ENCODE measurements at places on chromosomes 13 and 19. TPM values are rescaled to one million over a fixed set of nuclear protein-coding genes. Genes with fewer than 3 reads are reported as not detected.

DNA sequence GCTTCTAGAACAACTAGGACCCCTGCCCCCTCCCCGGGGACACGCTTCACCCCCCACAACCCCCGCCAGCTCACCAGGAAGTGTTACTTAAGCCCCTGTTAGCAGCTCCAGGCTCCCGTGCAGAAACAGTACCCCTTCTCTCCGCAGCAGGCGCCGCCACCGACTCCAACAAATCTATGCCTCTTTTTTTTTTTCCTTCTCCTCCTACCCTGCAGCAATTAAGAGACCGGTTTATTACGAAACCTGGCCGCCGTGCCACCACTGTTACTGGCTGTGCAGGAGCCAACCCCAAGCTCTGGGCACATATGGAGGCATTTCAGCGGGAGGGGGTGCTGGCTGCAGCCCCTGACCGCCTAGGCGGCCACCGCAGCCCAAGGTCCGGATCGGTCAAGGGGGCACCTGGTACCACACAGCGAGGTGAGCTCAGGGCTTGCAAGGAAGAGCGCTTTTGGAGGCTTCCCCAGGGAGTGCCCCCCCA lies 2.4 kb downstream of the GADD45B start:
- no peak for DNase-seq

KLK6 gene
- 44.4 TPM for polyA plus RNA-seq

- no peak for DNase-seq
Measured at GRCh38 chr13:71611292-71611691, 255.7 kb downstream of the DACH1 start.

- no peak for DNase-seq
Measured at GRCh38 chr13:109370496-109370895, 415.9 kb downstream of the IRS2 start.

ZNF229 gene
- 13.2 TPM for polyA plus RNA-seq

DNA sequence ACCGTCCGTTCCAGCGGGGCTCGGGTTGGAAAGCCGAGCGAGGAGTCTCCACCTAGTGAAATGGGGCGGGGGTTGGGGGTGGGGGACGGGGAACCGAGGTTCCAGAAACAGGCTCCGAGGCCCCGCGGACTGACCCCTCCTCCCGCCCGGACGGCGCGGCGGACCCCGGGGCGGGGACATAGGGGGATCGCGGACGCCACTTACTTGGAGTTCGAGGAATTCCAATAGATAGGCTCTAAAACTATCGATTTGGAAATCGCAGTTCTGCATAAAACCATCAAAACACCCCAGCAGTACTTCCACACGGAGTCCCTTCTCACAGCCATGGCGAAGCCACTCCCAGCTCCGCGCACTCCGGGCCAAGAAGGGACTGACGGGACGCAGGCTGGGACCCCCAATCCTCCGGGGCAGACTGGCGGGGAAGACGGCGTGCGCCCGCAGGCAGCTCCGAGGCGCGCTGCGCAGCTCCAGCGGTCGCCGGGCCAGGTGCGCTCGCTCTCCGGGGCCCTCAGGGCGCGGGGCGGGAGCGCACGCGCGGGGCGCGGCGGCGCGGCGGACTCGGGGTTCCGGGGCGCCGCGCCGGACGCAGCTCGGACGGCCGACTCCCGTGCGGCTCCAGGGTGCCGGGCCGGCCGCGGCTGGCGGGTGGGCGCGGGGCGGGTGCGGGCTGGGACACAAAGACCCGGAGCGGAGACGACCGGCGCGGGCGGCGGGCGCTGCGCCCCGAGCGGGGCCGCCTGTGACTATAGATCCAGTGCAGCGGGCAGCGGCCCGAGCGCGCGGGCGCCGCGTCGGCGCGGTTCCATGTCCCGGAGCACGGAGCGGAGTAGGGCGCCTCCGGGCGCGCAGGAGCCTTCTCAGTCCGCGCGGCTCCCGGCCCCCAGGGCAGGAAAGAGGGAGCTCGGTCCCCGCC lies 567 bp downstream of the EFNB2 start:
- no peak for DNase-seq

- no peak for DNase-seq
Measured at GRCh38 chr19:38250821-38251563, 5.2 kb downstream of the PPP1R14A start.

DPY19L3 gene
- 69.5 TPM for polyA plus RNA-seq

HSPB6 gene
- 28.1 TPM for polyA plus RNA-seq

DNA sequence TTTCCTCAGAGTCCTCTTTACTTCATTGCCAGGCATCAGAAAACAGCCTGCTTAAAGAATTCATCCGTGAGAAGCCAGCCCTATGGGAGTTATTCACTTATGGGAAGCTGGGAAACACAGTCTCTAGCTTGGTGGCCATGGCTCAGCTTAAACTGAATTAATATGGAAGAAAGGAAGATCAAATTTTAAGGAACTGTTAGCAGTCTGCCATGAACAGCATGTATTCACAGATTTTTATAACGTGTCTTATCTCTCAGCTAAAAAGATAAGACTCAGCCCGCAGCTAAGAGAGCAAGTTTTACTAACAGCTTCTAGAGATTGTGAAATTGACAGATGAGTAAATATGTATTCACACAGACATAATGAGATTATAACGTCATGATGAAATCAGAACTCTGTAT lies 253.7 kb upstream of the RXFP2 start:
- no peak for DNase-seq

GRCh38 chr19:45477186-45477585 lies 9.4 kb downstream of the FOSB start:
- no peak for DNase-seq

DNA sequence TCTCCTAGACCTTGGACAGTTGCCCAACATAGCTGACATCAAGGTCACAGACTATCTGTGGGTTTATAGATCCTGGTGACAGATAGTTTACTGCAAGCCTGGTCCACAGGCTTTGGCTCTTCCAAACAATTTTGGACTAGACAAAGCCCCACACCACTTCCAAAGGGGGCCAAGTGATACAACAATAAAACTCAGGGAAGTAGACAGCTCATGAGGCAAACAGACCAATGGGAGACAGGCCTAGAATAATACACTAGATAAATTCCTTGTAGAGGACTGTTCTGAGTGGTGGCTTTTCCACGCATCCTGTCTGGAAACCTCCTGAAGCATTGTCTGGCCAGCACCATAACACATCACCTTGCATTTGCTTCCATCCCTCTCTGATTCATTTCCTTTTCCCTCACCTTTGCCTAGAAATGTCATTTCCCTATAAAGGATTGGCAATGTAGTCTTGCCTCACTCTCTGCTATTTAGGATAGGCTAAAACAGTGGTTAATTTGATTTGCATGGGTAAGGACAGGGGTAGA lies 284.2 kb downstream of the POU4F1 start:
- no peak for DNase-seq

DNA sequence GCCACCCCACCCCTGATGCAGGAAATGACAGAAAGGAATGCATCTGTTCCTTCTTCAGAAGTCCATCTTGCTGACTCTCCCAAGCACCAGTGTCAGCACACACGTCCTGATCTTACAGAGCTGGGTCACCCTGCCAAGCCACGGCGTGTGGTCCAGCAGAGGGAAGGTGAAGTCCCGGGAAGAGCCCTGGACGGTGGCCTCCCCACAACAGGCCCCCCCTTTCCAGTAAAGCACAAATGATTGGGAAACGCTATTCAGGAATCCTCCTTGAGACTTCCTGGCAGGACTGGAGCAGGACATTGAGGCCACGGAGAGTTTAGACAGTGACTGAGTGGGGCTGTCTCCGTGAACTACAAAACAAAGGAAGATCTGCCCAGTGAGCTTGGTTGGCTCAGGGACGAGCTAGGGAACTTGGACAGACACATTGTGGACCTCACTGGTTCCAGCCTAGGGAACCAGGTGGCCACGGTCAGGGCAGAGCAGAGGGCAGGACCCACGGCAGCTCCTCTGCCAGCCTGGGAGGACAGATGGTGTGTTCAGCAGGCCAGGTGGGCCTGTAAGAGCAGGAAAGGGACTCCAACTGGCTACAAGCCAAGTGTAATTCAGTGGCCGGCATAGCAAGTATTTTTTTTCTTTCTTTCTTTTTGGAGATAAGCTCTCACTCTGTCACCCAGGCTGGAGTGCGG lies 41.7 kb downstream of the ELL start:
- no peak for DNase-seq

ZNF471 gene
- 18.4 TPM for polyA plus RNA-seq

- DNase-seq: no peak
Measured at GRCh38 chr19:15463861-15464371, 428 bp downstream of the RASAL3 start.

GRCh38 chr19:54456423-54457373 lies 6.9 kb downstream of the LENG9 start:
- DNase-seq: no peak

DNA sequence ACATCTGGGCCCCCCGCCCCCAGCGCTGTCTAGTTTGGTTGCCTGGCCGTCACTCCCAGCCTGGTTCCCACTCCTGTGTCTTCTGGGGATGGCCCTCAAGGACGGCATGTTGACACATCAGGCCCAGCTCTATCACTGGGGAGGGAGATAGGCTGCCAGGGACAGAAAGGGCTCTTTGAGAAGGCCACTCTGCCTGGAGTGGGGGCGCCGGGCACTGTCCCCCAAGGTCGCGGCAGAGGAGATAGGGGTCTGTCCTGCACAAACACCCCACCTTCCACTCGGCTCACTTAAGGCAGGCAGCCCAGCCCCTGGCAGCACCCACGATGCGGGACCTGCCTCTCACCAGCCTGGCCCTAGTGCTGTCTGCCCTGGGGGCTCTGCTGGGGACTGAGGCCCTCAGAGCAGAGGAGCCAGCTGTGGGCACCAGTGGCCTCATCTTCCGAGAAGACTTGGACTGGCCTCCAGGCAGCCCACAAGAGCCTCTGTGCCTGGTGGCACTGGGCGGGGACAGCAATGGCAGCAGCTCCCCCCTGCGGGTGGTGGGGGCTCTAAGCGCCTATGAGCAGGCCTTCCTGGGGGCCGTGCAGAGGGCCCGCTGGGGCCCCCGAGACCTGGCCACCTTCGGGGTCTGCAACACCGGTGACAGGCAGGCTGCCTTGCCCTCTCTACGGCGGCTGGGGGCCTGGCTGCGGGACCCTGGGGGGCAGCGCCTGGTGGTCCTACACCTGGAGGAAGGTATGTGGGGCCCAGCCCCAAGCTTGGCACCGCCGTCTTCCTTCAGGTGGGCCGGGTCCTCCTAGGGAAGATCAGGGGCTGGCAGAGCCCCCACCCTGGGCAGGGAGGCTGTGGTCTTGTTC lies at the start of gene AMH:
Gene AMH (plus strand): TSS at position 314 of the 857 bp plus-strand sequence. CDS start 10 bp downstream, at position 324.
- no peak for DNase-seq

DNA sequence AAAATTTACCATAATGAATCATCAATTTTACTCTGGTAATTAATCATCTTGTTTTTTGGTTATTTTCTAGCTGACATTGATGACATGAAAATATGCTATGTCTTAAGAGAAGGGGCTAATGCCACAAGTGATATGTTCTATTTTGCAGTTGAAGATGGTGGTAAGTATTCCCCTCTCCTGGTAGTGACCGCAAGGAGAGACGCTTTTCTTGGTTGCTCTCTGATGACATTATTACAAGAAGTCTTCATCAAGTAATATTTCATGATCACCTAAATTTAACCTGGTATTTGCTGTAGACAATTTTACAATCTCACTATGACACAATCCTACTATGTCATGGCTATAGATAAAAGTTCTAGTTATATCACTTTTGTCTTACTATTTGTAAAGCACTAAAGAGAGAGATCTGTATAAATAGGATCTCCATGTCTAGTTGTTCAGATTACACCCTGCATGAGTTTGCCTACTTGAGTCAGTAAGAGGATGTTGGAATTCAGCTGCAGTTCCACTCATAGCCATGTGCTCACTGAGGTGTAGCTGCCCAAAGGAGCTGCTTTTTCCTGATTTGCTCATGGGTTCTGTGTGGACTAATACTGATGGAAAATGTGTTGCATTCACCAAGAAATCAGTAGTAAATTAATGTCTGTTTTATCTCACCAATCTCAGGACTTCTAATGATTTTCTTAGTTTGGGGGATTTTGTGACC lies 10.9 kb downstream of the FREM2 start:
- DNase-seq: no peak

DNA sequence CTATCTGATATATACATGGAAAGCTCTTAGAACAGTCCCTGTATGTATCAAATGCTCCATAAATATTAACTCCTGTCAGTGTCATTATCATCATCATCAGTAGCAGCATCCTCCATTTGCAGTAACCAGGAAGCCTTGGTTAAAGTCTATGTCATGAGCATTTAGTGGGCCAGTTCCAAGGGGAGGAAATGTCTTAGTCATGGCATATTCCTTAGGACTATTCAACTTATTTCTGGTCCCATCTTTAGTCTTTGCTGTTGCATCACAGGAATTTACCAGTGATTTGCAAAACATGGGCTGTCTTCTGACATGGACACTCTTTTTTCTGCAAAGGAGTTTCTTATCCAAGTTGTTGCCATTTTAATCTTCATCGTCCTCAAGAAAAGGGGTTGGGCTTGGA lies 98.4 kb downstream of the WDFY2 start:
- DNase-seq: no peak

DNA sequence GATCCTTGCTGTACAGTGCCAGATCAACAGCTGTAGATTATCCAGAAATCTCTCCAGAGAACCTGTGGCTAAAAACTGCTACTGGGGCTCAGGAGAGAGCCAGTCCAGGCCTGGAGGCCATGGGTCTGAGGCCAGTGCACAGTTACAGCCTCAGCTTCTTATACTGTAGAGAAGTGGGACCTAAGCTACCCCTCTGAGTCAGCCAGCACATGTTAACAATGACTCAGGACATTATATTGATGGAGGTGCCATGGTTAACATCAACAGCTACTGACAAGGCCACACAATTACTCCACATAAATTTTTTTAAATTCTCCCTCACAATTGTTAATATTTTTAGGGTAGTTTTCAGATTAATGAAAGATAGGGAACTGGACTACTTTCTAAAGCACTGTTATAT lies 138.5 kb downstream of the RBM26 start:
- no peak for DNase-seq

DNA sequence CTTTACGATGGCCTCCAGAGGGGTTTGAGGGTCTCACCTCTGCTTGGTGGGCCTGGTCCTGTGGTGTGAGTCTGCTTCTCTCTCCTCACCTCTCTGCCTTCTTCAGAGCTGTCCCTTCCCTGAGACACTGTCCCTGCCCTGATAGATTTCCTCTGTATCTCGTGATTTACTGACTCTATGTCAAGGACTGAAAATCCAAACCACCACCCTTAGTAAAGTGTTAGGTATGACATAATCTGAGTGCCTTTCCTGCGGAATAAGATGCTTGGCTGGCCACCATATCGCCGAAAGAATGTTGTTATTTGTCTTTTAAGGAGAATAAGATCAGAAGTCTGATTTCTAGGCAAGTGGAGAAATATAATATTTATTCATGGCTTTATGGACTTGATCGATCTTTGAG lies 7.2 kb downstream of the SLC25A15 start:
- no peak for DNase-seq

PRR19 gene
- 2.1 TPM for polyA plus RNA-seq

KIR3DL2 gene
- polyA plus RNA-seq: not detected

Measured in right renal pelvis (tissue), 4 donors.